Ascending aorta (tissue), 2 donors: ENCODE measurements at places on chromosomes 13 and 19. TPM values are rescaled to one million over a fixed set of nuclear protein-coding genes. Genes with fewer than 3 reads are reported as not detected.

- no peak for DNase-seq
These were observed at the start of gene ARL11 for GRCh38 chr13:49627831-49628652. Gene ARL11 (plus strand): TSS chr13:49628507. CDS start chr13:49630448, 1,941 bp downstream.

DNA sequence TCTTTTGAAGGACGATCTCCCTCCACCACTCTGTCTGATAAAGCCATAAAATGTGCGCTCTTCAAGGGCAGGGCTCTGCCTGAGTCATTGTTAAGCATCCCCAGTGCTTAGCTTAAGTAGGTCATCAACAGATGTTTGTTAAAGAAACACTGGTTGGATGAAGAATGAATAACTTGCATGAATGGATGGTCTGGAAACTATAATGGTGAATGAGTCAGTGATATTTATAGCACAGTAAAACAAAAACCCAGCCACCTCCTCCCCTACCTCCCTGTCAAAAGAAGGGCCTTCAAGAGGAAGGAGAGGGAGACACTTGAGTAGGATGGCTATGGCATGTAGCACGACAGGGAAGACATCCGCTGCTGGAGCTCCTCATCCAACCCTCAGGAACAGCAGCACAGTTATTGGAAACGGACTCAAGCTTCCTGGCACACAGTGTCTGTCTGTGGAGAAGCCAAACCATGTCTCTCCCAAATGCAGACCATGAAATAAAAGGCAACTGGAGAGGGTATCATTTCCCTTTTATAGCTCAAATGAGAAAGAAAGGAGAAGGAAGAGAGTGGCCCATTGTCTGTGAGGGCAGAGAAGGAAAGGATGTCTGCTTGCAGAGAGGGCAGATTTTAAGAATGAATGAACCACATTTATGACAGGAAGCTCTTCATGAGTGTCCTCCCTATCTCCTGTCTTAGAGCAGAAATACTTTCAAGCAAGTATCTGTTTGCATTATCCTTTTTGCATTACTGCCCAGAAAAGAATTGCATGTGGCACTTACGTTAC, 183.5 kb upstream of the UBL3 start:
- DNase-seq: no peak

- peak; percentile 51 for DNase-seq
These were observed 114.3 kb downstream of the TEX26 start for GRCh38 chr13:31046711-31047279.

GRCh38 chr19:44725251-44725650, 23.3 kb upstream of the BCL3 start:
- no peak for DNase-seq

TMC4 gene
- total RNA-seq: 7.1 TPM

DNA sequence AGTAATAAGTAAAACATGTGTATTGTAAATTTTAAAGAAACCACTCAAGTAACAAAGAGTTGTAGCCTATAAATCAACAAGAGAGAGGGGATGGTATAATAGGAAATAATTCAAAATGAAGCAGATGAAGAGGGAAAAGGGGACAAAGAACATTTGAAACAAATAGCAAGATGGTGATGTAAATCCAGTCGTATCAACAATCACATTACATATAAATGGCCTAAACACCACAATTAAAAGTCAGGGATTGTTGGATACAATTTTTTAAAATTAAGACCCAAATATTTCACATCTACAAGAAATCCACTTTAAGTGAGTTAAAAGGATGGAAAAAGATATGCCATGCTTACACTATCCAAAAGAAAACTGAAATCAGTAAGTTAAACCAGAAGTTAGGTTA, 15.2 kb downstream of the FNDC3A start:
- no peak for DNase-seq

RCBTB2 gene
- total RNA-seq: 1.8 TPM

ATP4A gene
- total RNA-seq: not detected

GRCh38 chr13:97971519-97971918, 18.0 kb downstream of the IPO5 start:
- no peak for DNase-seq

- no peak for DNase-seq
These were observed 1.5 kb upstream of the S1PR5 start for GRCh38 chr19:10518444-10519361.

GRCh38 chr13:19959141-19959830, 759 bp downstream of the ZMYM2 start:
- no peak for DNase-seq

DNA sequence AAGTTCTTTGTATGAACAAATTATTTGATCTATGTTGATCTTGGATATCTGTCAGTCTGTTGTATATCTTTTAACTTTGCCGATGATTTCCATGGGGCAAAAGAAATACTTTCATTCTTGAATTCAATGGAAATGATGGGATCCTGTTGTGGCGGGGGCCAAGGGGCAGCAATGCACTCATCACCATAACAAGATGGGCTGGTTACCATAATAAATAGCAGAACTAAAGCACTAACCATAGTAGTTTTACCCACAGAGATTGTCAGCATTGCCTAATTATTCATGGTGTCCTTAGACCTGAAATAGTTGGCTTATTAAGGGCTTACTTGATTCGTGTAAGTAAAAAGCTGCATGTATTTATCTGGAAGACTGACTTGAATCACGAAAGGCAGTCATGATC, 309.6 kb downstream of the RFC3 start:
- no peak for DNase-seq

DNA sequence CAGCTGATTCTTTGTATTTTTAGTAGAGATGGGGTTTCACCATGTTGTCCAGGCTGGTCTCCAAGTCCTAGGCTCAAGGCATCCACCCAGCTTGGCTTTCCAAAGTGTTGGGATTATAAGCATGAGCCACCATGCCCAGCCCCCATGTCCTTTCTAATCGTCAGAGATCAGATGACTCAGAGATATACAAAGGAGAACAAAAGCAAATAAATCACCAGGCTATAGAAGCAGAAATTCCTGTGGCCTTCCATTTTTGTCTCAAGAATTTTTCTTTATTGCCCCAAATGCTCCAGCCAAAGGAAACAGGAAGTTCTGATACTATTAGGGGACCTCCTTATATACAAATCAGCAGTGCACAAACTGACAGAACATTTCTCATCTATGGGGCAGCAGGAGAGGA, 207.8 kb downstream of the RFC3 start:
- no peak for DNase-seq

CYP4F2 gene
- 83.0 TPM for total RNA-seq

CDC42EP5 gene
- 153 TPM for total RNA-seq

- no peak for DNase-seq
These were observed 81.1 kb downstream of the ZNF429 start for GRCh38 chr19:21586311-21587116.

- DNase-seq: peak; percentile 55
These were observed 36.4 kb upstream of the NANOS3 start for GRCh38 chr19:13840305-13841085.

DNA sequence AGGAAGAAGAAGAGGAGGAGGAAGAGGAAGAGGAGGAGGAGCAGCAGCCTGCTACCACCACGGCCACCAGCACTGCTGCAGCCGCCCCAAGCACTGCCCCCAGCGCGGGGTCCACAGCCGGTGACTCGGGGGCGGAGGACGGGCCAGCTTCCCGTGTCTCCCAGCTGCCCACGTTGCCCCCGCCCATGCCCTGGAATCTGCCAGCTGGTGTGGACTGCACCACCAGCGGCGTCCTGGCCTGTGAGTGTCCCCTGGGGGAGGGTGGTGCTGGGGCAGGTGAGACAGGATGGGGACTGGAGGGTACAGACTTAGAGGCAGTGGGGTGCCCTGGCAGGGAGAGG, 11.4 kb downstream of the SCAF1 start:
- no peak for DNase-seq

GRCh38 chr19:633786-634639, 676 bp upstream of the POLRMT start:
- DNase-seq: no peak

DNA sequence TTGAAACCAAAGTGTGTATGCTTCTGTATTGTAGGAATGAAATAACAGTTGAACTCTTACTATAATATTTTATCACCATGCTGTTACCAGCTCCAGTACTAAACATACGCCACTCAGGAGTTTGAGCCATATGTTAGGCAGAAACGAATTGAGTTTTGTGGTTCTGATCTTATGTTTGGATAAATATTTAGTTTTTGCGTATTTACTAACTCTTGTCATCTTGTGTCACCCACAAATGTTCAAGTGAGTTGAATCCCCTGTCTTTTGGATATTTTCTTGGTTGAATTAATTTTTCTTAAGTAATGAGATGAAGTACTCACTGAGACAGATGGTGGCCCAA, 1.5 kb downstream of the FNDC3A start:
- no peak for DNase-seq

- DNase-seq: no peak
These were observed 63.9 kb upstream of the DOCK9 start for GRCh38 chr13:99041788-99042187.

OSCAR gene
- 13.6 TPM for total RNA-seq

DNA sequence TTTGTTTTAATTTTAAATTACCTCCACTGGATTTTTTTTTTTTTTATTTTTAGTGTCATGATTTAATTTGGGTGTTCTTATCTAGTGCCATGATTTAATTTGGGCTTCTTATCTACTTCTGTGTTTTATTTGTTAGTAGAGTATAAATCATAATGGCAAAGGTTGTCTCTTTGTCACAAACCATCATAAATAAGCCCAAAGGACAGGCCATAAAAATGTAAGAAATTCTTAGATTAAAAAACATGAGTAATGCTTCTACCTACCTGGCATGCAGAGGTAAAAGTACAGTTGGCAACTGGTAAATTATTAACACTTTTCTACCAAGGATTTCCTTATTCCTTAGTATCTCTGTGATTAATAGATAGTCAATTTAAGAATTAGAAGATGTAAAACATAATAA, 55.2 kb downstream of the ERCC5 start:
- no peak for DNase-seq

TMEM190 gene
- total RNA-seq: not detected

- no peak for DNase-seq
These were observed 6.2 kb downstream of the NPHS1 start for GRCh38 chr19:35846038-35846668.

DNA sequence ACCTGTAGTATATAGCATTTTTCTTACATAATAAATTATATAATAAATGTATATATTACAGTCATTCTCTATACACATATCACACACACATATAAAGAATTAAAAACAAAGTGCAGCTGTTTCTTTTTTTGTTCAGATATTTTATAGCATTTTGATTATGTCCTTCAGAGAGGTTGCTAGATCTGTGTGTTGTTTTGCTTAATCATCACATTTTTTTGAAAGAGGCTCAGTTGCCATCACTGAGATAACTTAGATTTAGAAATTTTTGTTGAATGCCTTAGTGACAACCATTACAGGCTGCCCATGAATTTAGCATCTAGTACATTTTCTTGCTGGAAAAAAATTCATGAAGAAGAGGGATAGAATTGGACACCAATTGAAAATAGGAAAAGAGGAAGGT, 545.2 kb upstream of the PCDH9 start:
- DNase-seq: no peak

RDH8 gene
- total RNA-seq: not detected

DNA sequence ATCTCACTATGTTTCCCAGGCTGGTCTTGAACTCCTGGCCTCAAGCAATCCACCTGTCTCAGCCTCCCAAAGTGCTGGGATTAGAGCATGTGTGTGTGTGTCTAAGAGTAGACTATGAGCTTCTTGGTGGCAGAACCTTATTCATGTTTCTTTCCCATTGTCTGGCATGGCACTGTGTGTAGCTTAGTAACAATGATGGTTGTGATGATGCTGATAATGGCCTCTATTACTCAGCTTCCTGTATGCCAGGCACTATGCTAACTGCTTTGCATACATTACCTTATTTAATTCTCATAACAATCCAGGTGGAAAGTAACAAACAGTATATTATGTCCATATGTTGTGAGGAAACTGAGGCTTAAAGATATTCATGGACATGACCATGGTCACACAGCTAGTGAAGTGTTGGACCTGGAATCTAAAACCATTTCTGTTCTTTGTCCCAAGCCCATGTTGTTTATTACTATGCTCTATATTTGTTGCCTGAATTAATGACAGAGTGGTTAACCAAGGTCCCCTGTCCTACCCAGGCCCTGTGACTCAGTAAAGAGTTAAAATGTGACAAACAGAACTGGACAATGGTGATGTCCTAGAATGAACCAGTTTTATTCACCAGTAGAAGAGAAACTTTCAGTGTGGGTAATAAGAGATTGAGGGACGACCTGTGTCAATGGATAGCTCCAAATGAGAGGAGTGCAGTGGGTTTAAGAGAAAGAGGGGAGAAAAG, 109.6 kb downstream of the KLF5 start:
- no peak for DNase-seq

DNA sequence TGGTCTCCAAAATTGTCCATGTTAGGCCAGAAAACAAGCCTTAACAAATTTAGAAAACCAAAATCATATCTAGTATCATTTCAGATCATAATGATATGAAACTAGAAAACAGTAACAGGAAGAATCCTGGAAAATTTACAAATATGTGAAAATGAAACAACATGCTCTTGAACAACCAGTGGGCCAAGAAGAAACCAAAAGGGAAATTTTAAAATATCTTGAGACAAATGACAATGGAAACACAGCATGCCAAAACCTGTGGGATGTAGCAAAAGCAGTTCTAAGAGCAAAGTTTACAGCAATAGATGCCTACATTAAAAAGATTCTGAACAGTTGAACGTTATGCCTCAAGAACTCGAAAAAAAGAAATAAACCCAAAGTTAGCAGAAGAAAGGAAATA, 32.6 kb downstream of the VWA8 start:
- no peak for DNase-seq

DNA sequence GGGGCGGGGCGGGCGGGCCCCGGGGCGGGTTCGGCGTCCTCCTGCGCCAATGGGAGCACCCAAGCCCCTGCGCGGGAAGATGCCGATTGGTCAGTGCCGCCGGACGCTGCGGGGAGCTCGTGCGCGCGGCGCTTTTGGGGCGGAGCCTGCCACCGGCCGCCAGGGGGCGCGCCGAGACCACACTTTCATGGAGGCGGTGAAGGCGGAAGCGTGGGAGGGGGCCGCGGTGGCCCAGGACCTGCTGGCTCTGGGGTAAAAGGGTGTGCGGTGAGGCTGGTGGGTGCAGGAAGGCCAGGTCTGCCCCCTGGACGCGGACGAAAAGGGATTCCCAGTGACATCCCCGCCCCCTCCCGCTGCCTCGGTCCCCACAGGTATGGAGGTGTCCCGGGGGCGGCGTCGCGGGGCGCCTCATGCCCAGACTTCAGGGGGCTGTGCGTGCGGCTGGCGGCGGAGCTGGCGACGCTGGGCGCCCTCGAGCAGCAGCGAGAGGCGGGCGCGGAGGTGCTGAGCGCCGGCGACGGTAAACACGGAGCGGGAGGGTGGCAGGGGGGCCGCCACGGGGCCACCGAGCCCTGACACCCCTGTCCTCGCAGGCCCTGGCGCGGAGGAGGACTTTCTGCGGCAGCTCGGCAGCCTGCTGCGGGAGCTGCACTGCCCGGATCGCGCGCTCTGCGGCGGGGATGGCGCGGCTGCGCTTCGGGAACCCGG, at the start of gene FAM98C:
FAM98C (plus strand) TSS at position 127 of the 708 bp plus-strand sequence; CDS start at position 188, 61 bp downstream.
- DNase-seq: peak; percentile 99

GRCh38 chr19:12733369-12734214, 892 bp downstream of the TRIR start:
- no peak for DNase-seq
